ENCODE measurements at places on chromosomes 11 and 22.

DNA sequence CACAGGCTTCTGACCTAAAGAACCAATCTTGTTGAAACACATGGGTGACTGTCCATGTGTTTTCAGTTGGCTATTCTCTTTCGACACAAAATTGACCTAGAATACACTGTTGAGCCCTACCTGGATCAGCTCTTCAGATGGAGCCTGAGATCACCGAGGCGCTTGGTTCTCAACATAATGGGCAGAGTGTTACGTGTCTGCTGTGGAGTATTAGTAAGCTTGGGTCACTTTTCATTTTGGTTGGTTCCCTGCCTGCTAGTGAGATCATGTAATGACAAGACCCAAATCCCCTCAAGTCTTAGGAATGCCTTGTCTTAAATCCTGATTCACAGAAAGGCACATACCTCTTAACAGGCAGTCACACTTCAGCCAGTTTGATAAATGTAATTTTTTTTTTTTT, 8.7 kb downstream of the MED19 start:
- no peak for DNase-seq

DNA sequence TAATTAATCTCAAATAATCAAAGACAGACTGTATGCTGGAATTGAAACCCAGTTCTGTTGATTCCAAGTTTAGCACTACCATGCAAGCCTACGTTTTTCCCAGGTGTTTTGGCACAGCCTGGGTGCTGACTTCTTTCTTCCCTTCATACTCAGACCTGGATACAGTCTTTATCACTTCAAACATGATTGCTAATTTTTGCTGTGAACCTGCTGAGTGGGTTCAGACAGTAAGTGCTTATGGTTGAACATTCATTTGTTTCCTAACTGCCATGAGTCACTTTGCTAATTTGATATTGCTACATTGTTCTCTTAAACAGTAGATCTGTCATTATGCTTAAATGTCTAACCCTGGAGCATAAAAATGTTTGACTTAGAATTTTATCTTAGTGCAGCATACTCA, 12.2 kb downstream of the PAAF1 start:
- DNase-seq = no peak

- DNase-seq = no peak
Measured at GRCh38 chr11:122778148-122778547, 60.2 kb upstream of the CRTAM start.

DNA sequence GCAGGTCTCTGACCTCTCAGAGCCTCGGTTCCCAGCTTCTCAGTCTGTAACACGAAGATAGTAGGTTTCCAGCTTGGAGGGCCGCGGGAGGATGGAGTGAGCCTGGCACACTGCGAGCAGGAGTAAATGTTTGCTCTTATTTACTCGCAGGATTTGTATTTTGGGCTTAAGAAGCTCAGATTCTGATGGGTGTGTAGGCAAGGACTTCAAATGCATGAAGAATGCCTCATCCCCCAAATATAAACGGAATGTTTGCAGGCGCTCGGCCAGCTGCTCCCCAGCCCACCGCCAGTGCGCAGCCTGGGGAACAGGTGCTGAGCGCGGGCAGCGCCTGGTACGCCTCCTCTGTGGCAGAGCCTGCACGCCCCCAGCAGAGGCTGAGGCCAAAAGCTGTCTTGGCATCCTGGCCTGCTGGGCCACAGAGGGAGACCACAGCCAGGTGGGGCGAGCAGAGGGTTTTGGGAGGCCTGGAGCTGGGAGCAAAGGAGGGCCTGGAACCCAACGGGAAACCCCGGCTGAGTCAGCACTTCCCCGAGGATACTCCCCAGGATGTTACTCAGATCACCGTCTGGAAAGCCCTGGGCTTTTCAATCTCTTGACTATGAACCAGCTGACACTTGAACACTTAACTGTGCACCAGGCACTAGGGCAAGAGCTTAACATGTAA, 9.4 kb downstream of the EHD1 start:
- no peak for DNase-seq

GRCh38 chr11:3148990-3149851, 15.9 kb downstream of the OSBPL5 start:
- no peak for DNase-seq

GRCh38 chr11:94338651-94339050, 34.3 kb downstream of the IZUMO1R start:
- no peak for DNase-seq

- DNase-seq = no peak
Measured at GRCh38 chr11:120013325-120014250, 124.3 kb downstream of the TRIM29 start.

GRCh38 chr22:35657571-35658312, 9.5 kb downstream of the APOL6 start:
- DNase-seq = no peak

DNA sequence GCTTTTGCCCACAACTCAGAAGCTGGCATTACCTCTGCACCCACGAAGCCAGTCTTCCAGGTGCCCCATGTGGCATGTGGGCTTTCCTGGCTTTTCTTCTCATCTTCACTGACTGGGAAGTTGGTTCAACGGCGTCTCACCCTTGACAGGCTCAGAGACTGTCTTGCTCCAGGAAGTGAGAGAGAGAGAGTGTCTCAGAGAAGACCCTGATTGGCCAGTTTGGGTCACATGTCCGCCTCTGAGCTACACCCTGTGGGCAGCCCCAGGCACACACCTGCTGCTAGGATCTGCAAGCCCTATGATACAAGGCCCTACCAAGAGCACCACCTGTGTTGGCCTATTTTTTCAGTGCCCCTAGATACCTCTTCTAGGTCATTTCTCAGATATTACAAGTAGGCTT, 39.0 kb downstream of the RTL6 start:
- DNase-seq = no peak

- no peak for DNase-seq
Measured at GRCh38 chr22:46959369-46959768, 196.9 kb downstream of the TBC1D22A start.
